WTC11 (cell line): ENCODE measurements at places on chromosomes 3 and 15. TPM values are rescaled to one million over a fixed set of nuclear protein-coding genes. Genes with fewer than 3 reads are reported as not detected.

DNA sequence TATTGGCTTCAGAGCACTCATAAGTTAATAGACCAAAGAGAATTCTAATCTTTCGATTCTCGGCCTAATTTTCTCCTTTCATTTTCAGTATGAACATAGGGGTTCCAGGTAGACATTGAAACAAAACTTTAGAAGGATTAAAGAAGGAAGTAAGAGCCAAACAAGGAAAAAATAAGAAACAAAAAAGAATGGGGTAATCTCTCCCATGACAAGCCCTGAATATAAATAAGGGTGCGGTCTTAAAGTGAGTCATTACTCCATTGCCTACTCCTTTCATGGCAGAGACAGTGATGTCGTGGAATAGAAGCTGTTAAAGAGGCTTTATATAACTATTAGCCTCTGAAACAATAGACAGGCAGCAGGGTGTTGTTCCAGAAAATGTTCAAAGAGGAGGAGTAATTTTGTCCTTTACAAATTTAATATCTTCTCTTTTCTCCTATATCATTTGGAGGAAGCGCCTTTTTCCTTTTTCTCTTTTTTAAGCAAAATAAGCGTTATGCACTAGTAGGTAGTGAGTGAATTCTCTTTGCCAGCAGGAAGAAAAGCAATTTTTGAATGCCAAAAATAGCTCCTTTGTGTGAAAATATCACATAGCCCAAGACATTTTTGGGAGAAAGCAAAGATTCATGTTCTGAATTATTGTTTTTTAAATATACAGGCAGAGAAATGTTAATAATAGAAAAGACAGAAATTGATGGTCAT is 607.9 kb upstream of the KCNMB2 start:
- H3K27ac ChIP-seq: no peak overlapping the region
- no peaks in the 10 kb centered on the region for H3K27me3 ChIP-seq
- no peaks in the 10 kb centered on the region for H3K36me3 ChIP-seq
- H3K4me1 ChIP-seq: 0 out of 2 replicates have a peak, but pooled peaks cover 3% of the 10 kb centered on the region
- DNase-seq: no peak
- H3K4me3 ChIP-seq: no peak overlapping the region

- no peaks in the 10 kb centered on the region for H3K36me3 ChIP-seq
- H3K4me1 ChIP-seq: 0 out of 2 replicates have a peak, but pooled peaks cover 2% of the 10 kb centered on the region
- H3K27me3 ChIP-seq: no peaks in the 10 kb centered on the region
- H3K27ac ChIP-seq: no peak overlapping the region
Measured at GRCh38 chr3:45124352-45124751, 21.8 kb downstream of the CDCP1 start.

The EOMES gene
- total RNA-seq: 0.76 to 1.4 TPM (median 1.1 TPM) in 3 replicates

DNA sequence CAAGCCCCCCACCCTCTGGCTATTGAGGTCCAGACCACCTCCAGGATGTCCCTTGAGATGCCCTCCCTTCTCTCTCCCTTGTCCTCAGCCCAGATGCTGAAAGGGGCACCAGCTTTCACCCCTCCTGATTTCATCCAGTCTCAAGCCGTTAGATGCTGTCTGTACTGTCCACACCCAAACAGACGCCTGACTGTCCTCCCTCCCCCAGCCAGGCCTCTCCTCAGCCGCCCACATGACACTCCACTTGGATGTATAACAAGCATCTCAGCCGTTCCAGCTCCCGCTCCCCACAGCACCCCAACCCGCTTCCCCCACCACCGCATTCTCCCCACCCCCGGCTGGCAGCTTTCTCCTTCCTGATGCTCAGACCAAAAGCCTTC is 25.0 kb upstream of the CYP11A1 start:
- no peak for DNase-seq
- no peak overlapping the region for H3K27ac ChIP-seq
- peaks cover 5% of the 10 kb centered on the region; the same call in 1 of the 2 replicates for H3K27me3 ChIP-seq
- H3K36me3 ChIP-seq: no peaks in the 10 kb centered on the region

- H3K4me3 ChIP-seq: peak within 1 kb of the TSS; percentile 75
- peaks cover 11% of the 10 kb centered on the region for H3K4me1 ChIP-seq
- peaks cover 43% of the 10 kb centered on the region for H3K27me3 ChIP-seq
- no peaks in the 10 kb centered on the region for H3K36me3 ChIP-seq
Measured at GRCh38 chr15:57591822-57592367, at the start of gene MYZAP. Gene MYZAP, plus strand, starts transcription at chr15:57591904. Its CDS starts 131 bp downstream, at chr15:57592035.

The IL16 gene
- total RNA-seq: 0.41 to 0.61 TPM (median 0.46 TPM) in 3 replicates

The TGM5 gene
- total RNA-seq: not detected in 3 replicates

DNA sequence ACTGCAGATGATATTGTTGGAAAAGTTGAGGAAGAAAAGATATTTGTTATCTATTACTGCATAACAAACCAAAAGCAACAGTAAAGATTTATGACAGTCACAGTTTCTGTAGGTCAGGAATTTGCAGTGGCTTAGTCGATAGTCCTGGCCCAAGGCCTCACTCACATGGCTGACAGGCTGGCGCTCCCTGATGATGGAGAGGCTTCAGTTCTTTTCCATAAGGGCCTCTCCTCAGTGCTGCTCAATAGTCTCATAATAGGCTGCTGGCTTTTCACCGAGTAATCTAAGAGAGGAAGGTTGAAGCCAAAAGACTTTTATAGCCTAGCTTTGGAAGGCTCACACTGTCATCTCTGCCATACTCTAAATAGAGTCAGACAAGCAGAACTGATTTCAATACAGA is 17.7 kb downstream of the IREB2 start:
- H3K4me1 ChIP-seq: peaks cover 60% of the 10 kb centered on the region
- no peak overlapping the region for H3K4me3 ChIP-seq
- H3K27me3 ChIP-seq: no peaks in the 10 kb centered on the region
- DNase-seq: no peak

The CHST13 gene
- 4.1 to 6.8 TPM (median 6.4 TPM) in 3 replicates for total RNA-seq

The KBTBD13 gene
- total RNA-seq: 0.05 TPM in 1 of 3 replicates, not detected in the others

GRCh38 chr3:157204431-157204830 is 44.5 kb upstream of the CCNL1 start:
- no peak overlapping the region for H3K4me3 ChIP-seq
- H3K4me1 ChIP-seq: peaks cover 15% of the 10 kb centered on the region
- 0 out of 2 replicates have a peak overlapping the region, but pooled peaks have one; percentile 43 for H3K27ac ChIP-seq
- no peaks in the 10 kb centered on the region for H3K27me3 ChIP-seq
- no peaks in the 10 kb centered on the region for H3K36me3 ChIP-seq

GRCh38 chr15:63093486-63094205 is 28.0 kb upstream of the LACTB start:
- peak; percentile 85 for DNase-seq
- H3K27ac ChIP-seq: no peak overlapping the region
- H3K36me3 ChIP-seq: peaks cover 7% of the 10 kb centered on the region
- no peak overlapping the region for H3K4me3 ChIP-seq

- H3K36me3 ChIP-seq: peaks cover 10% of the 10 kb centered on the region
- no peak overlapping the region; the same call in 1 of the 2 replicates for H3K27ac ChIP-seq
- H3K27me3 ChIP-seq: no peaks in the 10 kb centered on the region
- no peaks in the 10 kb centered on the region for H3K4me1 ChIP-seq
- H3K4me3 ChIP-seq: no peak overlapping the region
- DNase-seq: no peak
Measured at GRCh38 chr3:136378011-136378410, 127.9 kb downstream of the PCCB start.

The CELSR3 gene
- total RNA-seq: 27.9 to 35.7 TPM (median 32.7 TPM) in 3 replicates

GRCh38 chr3:135516143-135516542 is 449.4 kb upstream of the PPP2R3A start:
- DNase-seq: peak; percentile 44
- peaks cover 18% of the 10 kb centered on the region; the same call in 1 of the 2 replicates for H3K4me1 ChIP-seq
- no peak overlapping the region for H3K27ac ChIP-seq

- H3K36me3 ChIP-seq: 0 out of 2 replicates have a peak, but pooled peaks cover 3% of the 10 kb centered on the region
- no peaks in the 10 kb centered on the region for H3K4me1 ChIP-seq
- H3K27me3 ChIP-seq: no peaks in the 10 kb centered on the region
- no peak for DNase-seq
- no peak overlapping the region for H3K4me3 ChIP-seq
Measured at GRCh38 chr3:73121669-73122331, 60.3 kb downstream of the EBLN2 start.

DNA sequence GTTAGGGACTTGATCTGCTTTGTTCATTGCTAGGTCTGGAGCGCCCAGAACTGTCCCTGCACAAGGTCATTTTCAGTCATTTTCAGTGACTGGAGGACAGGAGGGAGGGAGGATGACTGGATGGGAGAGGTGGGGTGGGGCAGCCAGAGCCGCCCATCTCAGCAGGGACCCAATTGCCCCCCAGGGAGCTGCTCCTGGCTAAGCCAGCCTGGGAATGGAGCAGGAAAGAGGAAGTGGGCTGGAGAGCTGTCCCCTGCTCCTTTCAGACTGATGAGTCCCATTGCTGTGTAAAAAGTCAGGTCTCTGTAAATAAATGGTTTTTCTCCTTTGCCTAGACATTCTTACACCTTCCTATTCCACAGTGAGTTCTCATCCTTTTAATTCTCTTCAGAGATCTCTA is 98.4 kb upstream of the RAD18 start:
- H3K27me3 ChIP-seq: no peaks in the 10 kb centered on the region; the same call in 1 of the 2 replicates
- H3K36me3 ChIP-seq: peaks cover 17% of the 10 kb centered on the region
- DNase-seq: no peak
- no peaks in the 10 kb centered on the region; the same call in 1 of the 2 replicates for H3K4me1 ChIP-seq

The ACTC1 gene
- 11.4 to 12.6 TPM (median 12.5 TPM) in 3 replicates for total RNA-seq

GRCh38 chr15:101266034-101266433 is 11.3 kb downstream of the SELENOS start:
- no peaks in the 10 kb centered on the region for H3K27me3 ChIP-seq
- peaks cover 11% of the 10 kb centered on the region for H3K4me1 ChIP-seq
- no peak for DNase-seq
- no peak overlapping the region for H3K27ac ChIP-seq

DNA sequence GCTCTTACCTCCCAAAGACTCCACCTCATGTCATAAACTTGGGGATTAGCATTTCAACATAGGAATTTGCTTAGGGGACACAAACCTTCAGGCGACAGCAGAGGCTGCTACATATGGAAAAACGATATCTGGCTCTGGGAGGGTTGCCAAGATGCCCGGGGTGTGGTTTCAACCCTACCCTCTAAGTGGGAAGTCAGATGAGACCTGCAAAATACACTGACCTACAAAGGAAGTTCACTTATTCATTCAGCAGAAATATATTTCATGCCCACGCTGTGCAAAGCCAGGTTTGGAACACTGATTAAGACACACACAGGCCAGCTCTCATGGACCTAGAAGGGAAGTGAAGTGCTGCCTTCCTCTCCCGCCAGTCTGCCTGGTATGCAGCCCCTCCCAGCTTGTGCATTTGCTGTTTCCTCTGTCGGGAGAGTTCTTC is 239.3 kb downstream of the FEZF2 start:
- H3K27ac ChIP-seq: no peak overlapping the region
- no peak for DNase-seq
- H3K36me3 ChIP-seq: peaks cover 15% of the 10 kb centered on the region
- H3K4me3 ChIP-seq: no peak overlapping the region

DNA sequence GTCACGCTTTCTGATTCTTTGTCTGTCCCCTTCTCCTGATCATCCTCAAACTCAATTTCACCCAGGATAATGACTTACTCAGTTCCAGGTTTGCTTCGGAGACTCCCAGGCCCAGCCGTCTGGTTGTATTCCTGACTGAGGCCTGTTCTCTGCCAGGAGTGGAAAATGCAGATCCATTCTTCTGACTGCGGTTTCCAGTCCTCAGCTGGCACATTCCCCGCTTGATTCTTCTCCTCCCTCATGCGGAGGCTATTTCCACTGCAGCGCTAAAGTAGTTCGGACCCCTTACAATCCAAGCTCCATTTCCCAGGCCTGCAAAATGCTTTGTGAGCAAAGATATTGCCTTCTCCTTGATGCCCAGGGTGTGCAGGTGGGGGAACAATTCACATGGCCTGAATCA is 47.2 kb upstream of the GALNT15 start:
- no peak overlapping the region for H3K27ac ChIP-seq
- no peaks in the 10 kb centered on the region for H3K36me3 ChIP-seq
- no peaks in the 10 kb centered on the region for H3K27me3 ChIP-seq
- H3K4me3 ChIP-seq: no peak overlapping the region
- 0 out of 2 replicates have a peak, but pooled peaks cover 3% of the 10 kb centered on the region for H3K4me1 ChIP-seq

DNA sequence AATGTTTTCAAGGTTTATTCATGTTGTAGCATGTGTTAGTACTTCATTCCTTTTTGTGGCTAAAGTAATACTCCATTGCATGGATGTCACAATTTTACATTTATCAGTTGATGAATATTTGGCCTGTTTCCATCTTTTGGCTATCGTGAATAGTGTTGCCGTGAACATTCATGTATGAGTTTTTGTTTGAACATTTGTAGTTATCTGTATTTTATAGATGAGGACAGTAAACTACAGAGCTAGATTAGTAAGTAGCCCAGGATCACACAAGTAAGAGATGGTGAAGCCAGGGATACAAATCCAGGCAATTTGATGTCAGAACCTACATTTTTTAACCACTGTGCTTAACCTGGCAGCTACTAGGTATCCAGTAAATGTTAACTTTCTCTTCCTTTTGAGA is 63.2 kb downstream of the ASTE1 start:
- no peak for DNase-seq
- peaks cover 9% of the 10 kb centered on the region for H3K4me1 ChIP-seq
- H3K27me3 ChIP-seq: no peaks in the 10 kb centered on the region

The C2CD4B gene
- 0.82 to 1.3 TPM (median 0.96 TPM) in 3 replicates for total RNA-seq

DNA sequence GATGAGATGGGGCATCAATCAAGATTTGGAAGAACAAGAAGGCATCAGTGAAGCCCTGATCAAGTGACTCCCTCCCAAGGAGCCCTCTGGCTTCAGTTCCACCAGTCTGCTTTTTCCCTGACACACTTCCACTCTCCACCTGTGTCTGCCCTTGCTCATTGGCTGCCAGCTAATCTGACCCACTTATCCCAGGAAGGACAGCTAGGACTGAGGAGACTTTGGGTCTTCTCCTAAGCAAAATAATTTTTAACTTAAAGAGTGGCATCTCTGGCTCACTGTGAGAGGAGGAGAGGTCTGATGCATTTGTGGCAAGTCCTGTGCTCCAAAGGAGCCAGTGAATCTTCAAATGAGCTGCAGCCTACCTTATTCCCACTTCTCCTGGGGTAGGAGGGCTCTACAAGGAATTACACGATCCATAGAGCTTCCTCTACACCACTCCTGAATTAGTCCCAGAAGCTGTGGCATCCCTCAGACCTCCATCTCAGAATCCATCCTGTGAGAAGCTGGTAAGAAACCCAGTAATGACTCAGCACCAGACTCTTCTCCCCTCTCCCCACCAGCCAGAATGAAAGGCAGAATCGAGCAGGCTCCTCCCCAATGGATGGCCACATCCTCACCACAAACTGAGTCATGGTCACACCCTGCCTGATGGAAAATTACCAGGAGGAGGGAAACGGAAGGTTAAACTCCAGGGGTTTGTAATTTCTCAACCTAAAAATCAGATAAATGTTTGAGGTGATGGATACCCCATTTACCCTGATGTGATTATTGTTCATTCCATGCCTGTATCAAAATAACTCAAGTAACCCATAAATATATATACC is 6.3 kb upstream of the PKM start:
- DNase-seq: peak; percentile 29
- H3K4me1 ChIP-seq: peaks cover 28% of the 10 kb centered on the region
- H3K4me3 ChIP-seq: peak overlapping the region; percentile 38

The MEIS2 gene
- total RNA-seq: 0.30 to 1.2 TPM (median 0.57 TPM) in 3 replicates

The PRRT3 gene
- total RNA-seq: 9.2 to 11.5 TPM (median 11.4 TPM) in 3 replicates

GRCh38 chr3:148790851-148791735 is 36.5 kb upstream of the CPB1 start:
- no peak for DNase-seq
- H3K27ac ChIP-seq: no peak overlapping the region
- peaks cover 11% of the 10 kb centered on the region for H3K36me3 ChIP-seq
- no peaks in the 10 kb centered on the region for H3K27me3 ChIP-seq

The CIDEC gene
- not detected in 3 replicates for total RNA-seq

GRCh38 chr3:46429671-46430070 is 22.6 kb downstream of the CCRL2 start:
- no peak for DNase-seq
- no peak overlapping the region for H3K27ac ChIP-seq
- H3K4me1 ChIP-seq: 0 out of 2 replicates have a peak, but pooled peaks cover 3% of the 10 kb centered on the region
- H3K36me3 ChIP-seq: peaks cover 31% of the 10 kb centered on the region
